ENCODE measurements at places on chromosomes 7 and 10. TPM values are rescaled to one million over a fixed set of nuclear protein-coding genes. Genes with fewer than 3 reads are reported as not detected.

SH2D4B gene
- total RNA-seq = not detected

GRM3 gene
- total RNA-seq = not detected

NODAL gene
- not detected for total RNA-seq

HPS1 gene
- 35.3 TPM for total RNA-seq

NUTM2D gene
- total RNA-seq = 1.6 TPM

HMX2 gene
- total RNA-seq = not detected

AKR1C3 gene
- 163 TPM for total RNA-seq

ASZ1 gene
- total RNA-seq = not detected

NUTM2A gene
- total RNA-seq = 0.19 TPM

KIAA1549 gene
- 0.26 TPM for total RNA-seq

STEAP1B gene
- total RNA-seq = 18.9 TPM

OR6B1 gene
- not detected for total RNA-seq

TMEM270 gene
- not detected for total RNA-seq

TRAPPC14 gene
- total RNA-seq = 7.6 TPM

PRXL2A gene
- total RNA-seq = 10.5 TPM

SLC26A3 gene
- not detected for total RNA-seq

BMPER gene
- 5.9 TPM for total RNA-seq

Measured in aortic smooth muscle cell (primary cell).